ENCODE measurements at places on chromosomes 2 and 18. TPM values are rescaled to one million over a fixed set of nuclear protein-coding genes. Genes with fewer than 3 reads are reported as not detected.

GREB1L gene
- polyA plus RNA-seq: 0.16 TPM

UPP2 gene
- not detected for polyA plus RNA-seq

UGT1A3 gene
- polyA plus RNA-seq: 0.07 TPM

IL36G gene
- 54.5 TPM for polyA plus RNA-seq

DSC1 gene
- 0.16 TPM for polyA plus RNA-seq

CPLX4 gene
- not detected for polyA plus RNA-seq

NPAS2 gene
- 62.7 TPM for polyA plus RNA-seq

PDE11A gene
- polyA plus RNA-seq: not detected

SF3B6 gene
- 139 TPM for polyA plus RNA-seq

HMSD gene
- 0.26 TPM for polyA plus RNA-seq

SULT1C4 gene
- 0.27 TPM for polyA plus RNA-seq

VWC2L gene
- not detected for polyA plus RNA-seq

HOXD8 gene
- 1.0 TPM for polyA plus RNA-seq
